ENCODE measurements at places on chromosomes 7 and 10.

DNA sequence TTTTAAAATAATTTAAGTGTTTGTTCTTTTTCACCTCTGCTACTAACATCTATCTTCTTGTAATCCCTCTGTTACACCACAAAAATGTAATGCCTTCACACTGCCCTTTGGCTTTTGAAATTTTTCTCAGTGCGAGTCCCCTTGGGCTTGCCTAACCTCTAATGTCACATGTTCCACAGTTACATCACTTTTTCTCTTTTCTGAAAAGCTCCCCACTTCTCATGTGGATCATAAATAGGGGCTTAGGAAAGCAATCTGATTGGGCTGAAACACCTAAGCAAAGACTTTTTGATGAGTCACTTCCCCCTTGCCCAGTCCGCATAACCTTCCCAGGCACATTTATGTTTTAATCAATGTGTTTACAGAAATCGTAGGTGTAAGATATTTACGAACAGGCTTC, 288.2 kb downstream of the IPMK start:
- DNase-seq, result no peak

DNA sequence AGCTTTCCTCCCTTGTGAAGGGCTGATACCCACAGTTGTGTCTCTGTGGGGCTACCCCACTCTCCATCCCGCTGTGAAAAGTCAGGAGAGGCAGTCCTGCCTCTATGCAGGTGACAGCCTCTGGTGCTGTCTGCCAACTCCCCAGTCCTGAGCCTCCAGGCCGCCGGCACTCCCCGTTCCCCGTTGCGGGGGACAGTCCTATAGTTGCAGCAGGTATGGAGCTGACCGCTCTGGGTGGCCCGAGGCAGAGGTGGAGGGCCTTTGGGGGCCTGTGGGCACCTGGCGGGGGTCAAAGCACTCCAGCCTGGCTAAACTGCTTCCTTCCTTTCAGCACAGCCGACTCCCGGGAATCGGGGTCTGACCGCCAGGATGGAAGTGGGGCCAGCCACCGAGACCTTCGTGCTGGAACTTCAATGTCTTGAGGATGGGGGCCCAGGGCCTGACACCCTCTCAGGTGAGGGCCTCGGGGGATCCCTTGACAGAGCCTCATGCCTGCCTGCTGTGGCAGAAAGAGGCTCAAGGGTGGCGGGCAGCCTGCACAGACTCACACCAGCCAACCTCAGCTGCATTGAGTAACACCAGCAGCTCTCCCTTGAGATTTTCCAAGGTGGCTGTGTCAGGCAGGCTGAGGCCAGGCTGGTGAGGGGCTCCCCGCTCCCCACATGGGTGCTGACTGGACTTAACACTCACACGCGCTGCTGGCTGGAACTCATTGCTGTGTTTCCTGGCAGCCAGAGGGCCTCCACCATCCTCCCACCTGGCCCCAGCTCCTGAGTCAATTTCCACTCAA, 1.6 kb downstream of the ZNF853 start:
- no peak for DNase-seq

DNA sequence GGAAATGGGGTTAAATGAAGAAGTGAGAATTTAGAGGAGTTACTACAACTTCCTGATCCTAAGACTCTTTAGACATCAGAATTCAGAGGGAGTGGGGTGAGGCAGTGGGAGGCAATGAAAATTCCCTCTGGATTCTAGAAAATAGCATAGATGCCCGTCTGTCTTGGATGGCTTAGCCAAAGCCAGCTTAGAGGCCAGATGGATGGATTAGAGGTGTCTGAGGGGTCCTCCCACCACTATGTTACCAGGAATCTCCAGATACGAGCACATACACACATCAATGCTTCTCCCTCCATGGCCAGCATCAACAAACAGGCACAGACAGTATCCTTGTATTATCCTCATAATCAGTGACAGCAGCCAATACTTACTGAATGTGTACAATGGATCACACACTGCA, 418.1 kb downstream of the PLXNA4 start:
- no peak for DNase-seq

GRCh38 chr10:89214566-89215165, 7.5 kb upstream of the CH25H start:
- no peak for DNase-seq

DNA sequence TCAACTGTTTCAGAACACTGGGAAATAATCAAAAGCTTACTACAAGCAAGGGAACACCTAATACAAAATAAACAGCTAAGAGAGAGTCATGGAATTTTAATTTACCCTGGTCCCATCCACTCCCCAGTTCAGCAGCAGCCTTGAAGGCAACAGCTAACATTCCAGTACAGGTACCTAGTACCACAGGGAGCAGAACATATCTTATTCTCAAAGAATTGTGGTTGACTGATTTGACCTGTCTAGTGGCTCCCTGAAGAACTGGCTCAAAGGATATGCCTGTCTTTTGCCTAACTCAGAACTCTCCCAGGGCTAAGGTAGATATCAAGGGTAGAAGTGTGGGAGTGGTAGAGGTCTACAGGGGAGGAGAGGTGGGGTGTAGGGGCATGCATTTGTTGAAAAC, 32.3 kb downstream of the SMURF1 start:
- DNase-seq, result no peak

GRCh38 chr7:128909625-128910568, 612 bp downstream of the KCP start:
- no peak for DNase-seq

GRCh38 chr7:43572516-43573049, 10.3 kb upstream of the STK17A start:
- no peak for DNase-seq

DNA sequence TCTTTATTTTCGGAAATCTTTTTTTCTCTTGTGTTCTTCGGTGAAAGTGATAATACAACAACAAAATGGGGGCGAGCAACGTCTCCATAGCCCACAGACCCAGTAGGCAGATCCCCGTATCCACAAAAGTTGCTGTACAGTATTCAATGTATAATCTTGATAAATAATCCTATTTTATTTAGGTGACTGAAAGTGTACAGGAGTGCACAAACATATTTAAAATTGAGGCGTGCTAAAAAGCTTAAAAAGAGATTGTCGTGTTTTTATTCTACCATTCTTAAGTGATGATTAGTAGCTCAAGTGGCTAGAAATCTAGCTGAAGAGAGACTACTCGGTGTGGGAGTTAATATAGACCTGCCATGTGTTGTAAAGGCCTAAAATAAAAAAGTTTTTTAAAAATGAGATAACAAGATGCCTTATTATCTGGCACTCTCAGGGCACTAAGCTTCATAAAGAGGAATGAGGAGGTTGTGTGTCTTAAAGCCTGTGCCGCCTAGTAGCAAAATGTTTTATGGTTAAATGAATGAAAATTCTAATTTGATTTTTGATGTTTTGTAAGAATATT, 1.6 kb downstream of the CAPZA2 start:
- no peak for DNase-seq

- no peak for DNase-seq
Observed at GRCh38 chr10:73469579-73469978, 26.2 kb downstream of the PPP3CB start.

GRCh38 chr7:51121931-51122425, 194.6 kb downstream of the COBL start:
- DNase-seq, result no peak

DNA sequence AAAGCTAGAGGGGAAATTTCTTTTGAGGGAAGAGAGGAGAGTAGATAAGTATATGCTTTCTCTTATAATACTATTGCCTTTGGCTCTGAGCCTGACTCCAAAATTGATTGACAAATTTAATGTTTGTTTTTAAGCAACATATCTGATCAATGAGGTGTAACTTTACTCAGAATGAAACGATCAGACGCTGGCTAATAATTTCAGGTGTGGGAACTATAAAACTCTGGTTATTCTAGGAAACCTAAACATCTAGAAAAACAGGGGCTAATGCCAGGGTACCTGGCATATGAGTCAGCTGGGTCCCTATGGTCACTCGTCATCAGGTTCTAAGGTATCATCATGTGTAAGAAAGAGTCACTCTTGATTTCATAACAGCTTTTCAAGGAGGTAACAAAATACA, 139.7 kb downstream of the ATE1 start:
- DNase-seq, result no peak

DNA sequence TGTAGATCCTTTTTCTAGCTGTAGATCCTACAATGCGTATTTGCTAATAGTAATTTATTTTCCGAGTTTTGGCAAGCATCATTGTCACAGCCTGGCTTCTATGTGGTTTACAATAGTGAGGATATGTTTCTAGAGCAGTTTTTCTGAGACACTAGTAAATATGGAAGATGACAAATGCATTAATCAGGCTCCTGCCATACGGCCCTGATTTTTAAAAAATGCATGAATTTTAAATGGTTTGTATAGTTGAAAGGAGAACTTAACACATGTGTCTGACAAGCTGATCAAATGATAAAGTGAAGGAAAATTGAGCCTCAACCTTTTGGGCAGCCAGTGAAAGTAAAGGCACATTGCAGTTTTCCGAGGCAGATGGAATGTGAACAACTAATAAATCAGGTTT, 354.1 kb downstream of the EXOC4 start:
- DNase-seq, result no peak

DNA sequence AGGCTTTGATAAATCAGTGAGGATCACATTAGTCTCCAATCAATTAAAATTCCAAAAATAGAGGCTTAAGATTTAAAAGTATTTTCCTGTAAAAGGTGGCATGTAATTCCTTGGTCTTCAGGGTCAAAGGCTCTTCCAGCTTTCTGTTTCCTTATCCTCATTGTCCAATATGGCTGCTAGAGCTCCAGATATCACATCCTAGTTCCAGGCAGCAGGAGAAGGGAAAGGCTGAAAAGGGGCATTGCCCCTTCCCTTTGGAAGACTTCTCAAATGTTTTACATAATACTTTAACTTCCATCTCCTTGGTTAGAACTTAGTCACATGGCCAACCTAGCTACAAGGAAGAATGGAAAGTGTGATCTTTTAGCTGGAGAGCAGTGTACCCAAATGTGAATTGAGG, 39.2 kb upstream of the JAZF1 start:
- no peak for DNase-seq

DNA sequence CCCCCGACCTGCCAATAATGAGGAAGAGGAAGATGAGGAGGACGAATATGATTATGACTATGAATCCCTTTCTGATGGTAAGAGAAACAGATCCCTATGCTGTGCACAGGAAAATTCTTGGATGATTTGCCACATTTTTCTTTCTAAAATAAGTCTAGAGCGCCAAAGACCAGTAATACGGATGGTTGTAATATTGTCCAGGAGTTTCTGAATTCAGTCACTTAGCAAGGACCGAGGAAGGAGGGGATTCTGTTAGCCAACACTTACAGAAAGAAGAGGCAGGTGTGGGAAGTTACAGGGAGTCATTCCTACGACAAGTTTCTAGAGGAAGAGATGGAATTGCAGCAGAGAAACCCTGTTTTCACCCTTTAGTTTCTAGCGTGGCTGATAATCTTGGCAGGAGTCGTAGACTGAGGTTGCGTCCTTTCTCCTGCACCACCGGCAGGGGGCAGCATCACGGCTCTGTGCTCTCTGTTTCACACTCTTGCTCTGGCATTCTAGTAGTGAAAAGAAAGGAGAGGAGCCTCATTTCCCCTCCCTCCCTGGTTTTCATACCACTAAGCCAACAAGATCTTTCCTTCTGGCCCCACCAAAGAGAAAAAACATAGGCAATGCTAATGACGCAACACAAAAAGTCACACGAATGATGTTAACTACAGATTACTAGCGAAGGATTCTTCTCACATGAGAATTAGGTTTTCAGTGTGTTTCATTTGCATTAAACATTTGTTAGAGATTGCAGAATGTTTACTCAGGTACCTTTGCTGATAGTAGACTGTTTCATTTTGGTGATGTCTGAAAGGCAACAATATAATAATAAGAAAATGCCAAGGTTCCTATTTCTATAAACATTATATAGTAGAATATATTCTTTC, 82.7 kb downstream of the NOC3L start:
- DNase-seq, result peak; percentile 25

Measured in activated T-helper 1 cell treated with anti-CD3 and anti-CD28 coated beads, Interleukin-2, amount 50 U/mL, for 16 hours (primary cell).